ENCODE measurements at places on chromosomes 4 and X.

GRCh38 chr4:170398218-170398617 lies 308.5 kb upstream of the AADAT start:
- peak; percentile 24 for DNase-seq

- peak; percentile 26 for DNase-seq
Measured at GRCh38 chr4:125131891-125132680, 182.7 kb upstream of the FAT4 start.

DNA sequence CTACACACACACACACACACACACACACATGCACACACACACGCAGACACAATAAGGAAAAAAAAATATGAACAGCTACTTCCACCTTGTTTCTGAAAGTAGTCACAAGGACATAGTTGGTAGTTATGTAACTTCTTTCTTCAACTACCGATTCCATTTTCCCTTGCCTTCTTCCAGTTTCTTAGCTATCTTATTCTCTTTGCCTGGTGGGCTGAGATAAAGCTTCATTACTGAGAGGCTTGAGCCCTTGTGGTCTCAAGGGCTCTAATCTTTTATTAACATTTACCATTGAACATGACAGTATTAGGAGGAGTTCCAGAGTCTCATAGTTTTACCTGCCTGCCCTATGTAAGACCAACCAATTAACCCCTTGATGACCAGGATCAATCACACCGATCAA lies 8.9 kb upstream of the SMIM10 start:
- DNase-seq: no peak

- no peak for DNase-seq
Measured at GRCh38 chr4:7652451-7652881, 217.7 kb upstream of the PSAPL1 start.

GRCh38 chr4:98518559-98519267 lies 139.7 kb downstream of the TSPAN5 start:
- no peak for DNase-seq

DNA sequence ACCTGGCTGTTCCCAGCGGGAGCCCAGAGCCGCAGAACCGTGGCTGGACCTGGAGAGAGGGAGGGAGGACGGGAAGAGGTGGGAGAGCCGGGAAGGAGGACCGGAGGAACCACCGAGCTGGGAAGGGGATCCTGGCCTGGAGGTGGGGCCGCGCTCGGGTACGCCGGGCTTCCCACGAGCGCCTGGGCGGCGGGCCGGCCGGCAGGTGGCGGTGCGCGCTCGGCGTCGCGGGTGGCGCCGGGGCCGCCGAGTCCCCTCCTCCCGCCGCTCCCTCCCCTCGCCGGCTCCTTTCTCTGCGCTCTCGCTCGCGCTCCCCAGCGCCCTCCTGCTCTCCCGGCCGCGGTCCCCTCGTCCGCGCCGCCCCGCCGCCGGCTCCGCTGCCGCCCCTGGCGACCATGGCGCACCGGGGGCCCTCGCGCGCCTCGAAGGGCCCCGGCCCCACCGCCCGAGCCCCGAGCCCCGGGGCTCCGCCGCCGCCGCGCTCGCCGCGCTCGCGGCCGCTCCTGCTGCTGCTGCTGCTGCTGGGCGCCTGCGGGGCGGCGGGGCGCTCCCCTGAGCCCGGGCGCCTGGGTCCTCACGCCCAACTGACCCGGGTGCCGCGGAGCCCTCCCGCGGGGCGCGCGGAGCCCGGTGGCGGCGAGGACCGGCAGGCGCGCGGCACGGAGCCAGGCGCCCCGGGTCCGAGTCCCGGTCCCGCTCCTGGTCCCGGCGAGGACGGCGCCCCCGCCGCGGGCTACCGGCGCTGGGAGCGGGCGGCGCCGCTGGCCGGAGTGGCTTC lies at the start of gene SORCS2:
TSS of gene SORCS2 (plus strand) at position 287 of the 778 bp plus-strand sequence.
- peak; percentile 75 for DNase-seq

- peak; percentile 0 for DNase-seq
Measured at GRCh38 chrX:50815120-50815519, 1.1 kb upstream of the SHROOM4 start.

- no peak for DNase-seq
Measured at GRCh38 chr4:118284169-118284568, 68.6 kb downstream of the PRSS12 start.

- DNase-seq: peak; percentile 3
Measured at GRCh38 chrX:69163936-69164741, 1.1 kb downstream of the PJA1 start.

GRCh38 chrX:74450803-74451449 lies 29.6 kb downstream of the SLC16A2 start:
- DNase-seq: peak; percentile 94

DNA sequence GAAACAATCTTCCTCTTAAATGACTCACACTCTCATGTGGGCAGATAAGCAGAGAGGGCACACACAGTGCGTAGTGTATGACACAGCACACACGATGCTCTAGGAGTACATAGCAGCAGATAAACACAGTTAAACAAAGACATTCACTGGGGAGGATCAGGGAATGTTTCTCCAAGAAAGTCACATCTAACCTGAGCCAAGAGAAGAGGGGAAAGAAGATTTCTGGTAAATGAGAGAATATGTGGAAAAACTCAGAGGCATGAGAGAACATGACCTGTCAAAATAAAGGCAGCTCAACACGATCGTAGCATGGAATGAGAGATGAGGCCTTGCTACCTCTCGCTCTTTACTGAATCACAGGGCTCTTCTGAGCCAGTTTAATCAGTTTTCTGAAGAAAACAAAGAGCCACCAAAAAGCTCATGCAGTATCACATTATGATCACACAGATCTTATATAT lies 251.0 kb downstream of the ANK2 start:
- DNase-seq: peak; percentile 46

DNA sequence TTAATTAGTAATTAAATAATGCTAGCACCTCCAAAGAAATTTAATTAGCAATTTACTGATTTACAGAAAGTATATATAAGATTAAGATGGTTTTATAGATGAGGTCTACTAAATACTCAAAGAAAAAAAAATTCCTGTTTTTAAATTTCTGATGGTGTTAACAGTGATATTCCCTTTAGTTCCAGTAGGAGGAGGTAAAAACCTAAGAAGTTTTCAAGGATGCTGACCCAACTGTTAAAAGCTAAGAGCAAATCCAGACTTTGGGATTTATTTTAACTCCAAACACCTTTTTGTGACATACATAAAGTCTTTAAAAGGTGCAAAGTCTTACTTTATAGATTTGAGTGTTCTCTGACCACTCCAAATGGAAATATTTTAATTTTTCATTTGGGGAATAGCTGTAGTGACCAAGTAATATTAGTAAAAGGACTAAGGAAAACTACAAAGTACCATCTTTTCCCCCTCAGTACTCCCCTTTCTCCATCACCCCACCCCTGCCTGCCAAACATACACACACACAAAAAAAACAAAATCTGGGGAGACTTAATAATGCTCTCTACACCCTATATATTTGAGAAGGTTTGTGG lies 34.2 kb upstream of the CSN1S1 start:
- peak; percentile 12 for DNase-seq

- no peak for DNase-seq
Measured at GRCh38 chrX:147737690-147738089, 174.0 kb upstream of the FMR1 start.

DNA sequence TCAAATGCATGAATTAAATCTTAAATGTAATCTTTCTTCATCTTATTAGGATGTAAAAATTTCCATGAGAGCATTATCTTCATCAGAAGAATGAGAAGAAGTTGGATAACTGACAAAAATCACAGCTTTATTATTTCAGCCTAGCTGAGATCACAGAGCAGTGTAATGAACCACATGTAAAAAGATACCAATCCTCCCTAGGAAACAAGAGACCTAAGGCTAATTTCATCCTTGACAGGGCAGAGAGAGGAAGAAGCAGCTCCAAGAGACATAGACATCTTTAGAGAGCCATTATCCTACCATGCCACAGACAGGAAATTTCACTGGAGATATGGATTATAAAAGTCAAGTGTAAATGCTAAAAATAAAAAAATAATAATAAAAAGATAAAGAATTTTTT lies 40.9 kb upstream of the IL15 start:
- DNase-seq: no peak

DNA sequence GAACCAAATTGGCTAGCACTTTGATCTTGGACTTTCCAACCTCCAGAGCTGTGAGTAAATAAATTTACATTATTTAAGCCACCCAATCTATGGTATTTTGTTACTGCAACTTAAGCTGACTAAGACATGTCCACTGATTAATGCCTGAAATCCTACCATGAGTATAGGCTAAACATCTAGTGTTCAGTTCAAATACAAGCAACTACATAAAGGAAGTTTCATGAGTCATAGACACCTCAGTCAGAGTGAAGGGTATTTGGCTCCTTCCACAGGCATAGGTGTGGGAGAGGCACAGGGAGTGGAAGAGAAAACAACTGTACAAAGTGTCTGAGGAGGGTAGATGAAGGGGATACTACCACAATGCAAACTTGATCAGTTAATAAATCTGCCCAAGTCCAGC lies 35.5 kb upstream of the PCDH19 start:
- DNase-seq: no peak

GRCh38 chr4:166091912-166092510 lies 219.0 kb downstream of the TLL1 start:
- DNase-seq: peak; percentile 56

- no peak for DNase-seq
Measured at GRCh38 chrX:39911278-39911897, 186.4 kb downstream of the BCOR start.

GRCh38 chrX:42920752-42921151 lies 142.8 kb upstream of the PPP1R2C start:
- DNase-seq: no peak

DNA sequence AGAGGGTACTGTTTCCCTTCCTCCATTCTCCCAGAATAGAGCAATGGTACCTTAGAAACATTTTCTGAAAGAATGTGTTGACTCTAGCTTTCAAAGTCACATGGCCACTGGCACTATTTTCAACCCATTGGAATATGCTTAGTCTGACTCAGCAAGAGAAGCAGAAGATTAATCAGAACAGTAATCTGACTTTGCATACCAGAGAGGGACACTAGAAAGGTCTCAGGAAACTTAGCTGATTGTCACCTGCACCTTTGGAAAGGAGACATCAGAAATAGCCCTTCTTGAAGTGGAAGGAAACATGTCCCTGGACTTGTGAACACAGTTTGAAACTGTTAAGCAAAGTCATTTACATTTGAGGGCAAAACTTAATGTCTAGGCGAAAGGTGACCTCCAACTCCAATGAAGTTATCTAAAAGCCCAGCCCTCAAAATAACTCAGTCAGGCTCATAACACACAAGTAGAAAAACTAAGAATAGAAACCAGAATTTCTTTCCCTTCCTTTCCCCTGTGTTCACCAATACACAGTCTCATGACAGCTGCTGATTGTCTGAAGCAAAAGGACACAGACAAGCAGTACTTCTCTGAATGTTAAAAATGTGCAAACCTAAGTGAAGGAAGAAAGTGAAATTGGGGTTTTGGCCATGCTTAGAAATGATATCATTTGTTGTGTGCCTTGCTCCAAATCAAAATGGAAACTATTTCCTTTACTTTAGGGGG lies 270.8 kb downstream of the GRIA3 start:
- DNase-seq: no peak

DNA sequence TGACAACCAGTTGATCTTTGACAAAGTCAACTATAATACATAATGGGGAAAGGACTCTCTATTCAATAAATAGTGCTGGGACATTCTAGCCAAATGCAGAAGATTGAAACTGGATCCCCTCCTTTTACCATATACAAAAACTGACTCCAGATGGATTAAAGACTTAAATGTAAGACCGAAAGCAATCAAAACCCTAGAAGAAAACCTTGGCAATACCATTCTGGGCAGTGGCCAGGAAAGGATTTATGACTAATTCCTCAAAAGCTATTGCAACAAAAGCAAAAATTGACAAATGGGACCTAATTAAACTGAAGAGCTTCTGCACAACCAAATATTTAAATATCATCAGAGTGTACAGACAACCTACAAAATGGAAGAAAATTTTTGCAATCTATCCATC lies 185.1 kb downstream of the NPNT start:
- no peak for DNase-seq

DNA sequence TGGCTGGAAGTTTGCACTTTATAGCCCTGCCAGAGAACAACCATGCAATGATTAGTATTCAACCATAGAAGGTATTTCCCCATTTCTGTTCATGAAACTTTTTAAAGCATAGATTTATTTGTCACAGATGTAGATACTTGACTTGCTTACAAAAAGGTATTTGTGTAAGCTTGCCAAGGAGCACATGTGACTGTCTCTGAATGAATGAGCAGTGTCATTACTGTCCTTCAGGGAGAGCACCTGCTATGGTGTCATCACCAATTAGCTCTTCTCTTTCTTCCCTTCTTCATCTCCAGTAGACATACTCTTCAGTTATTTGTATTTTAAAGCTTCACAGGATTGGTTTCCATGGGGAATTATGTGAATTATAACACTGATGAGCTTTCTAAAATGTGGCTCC lies 1064.7 kb upstream of the GRIA3 start:
- DNase-seq: no peak

DNA sequence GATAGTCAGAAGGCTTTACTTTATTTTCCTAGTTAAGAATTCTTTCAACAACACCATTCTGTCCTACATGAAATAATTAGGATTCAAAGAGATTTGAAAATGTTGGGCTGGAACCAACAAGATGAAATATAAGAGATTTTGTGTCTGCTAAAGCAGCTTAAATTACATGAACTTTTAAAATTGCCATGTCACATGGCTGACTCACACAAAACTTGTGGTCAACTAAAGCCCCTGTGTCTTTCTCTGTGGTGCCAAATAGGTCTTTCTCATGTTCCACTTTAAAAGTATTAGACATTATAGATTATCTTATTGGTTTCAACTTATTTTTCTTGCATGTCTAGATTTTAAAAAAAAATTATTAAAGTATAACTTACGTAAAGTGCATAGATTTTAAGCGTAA lies 60.8 kb upstream of the FHL1 start:
- peak; percentile 7 for DNase-seq

- no peak for DNase-seq
Measured at GRCh38 chrX:3006495-3006894, at the start of gene ARSH. TSS of gene ARSH (plus strand) at chrX:3006546. CDS start at chrX:3006613, 67 bp downstream.

- no peak for DNase-seq
Measured at GRCh38 chr4:11470438-11471045, 41.8 kb upstream of the HS3ST1 start.

GRCh38 chr4:124060261-124060918 lies 652.1 kb downstream of the ANKRD50 start:
- peak; percentile 8 for DNase-seq

DNA sequence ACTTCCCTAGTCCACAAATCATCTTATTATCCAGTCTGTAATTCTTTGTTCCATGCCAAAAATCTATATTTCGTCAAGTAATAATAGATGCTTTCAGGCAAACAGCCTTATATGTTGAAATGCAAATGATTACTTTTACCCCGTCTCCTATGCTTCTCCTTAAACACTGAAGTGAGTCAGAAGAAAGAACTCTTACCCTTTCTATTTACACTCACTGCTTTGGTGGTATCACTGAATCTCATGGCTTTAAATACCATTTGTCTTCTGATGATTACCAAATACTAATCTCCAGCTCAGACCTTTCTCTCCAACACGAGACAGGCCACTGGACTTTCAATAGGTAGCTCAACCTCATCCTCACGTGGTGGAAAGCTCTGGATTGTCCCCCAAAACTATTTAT lies 558.1 kb downstream of the IL1RAPL1 start:
- DNase-seq: no peak

- DNase-seq: no peak
Measured at GRCh38 chr4:7652906-7653305, 218.2 kb upstream of the PSAPL1 start.
